T1000 (cell line): ENCODE measurements at places on chromosomes 6 and 20.

DNA sequence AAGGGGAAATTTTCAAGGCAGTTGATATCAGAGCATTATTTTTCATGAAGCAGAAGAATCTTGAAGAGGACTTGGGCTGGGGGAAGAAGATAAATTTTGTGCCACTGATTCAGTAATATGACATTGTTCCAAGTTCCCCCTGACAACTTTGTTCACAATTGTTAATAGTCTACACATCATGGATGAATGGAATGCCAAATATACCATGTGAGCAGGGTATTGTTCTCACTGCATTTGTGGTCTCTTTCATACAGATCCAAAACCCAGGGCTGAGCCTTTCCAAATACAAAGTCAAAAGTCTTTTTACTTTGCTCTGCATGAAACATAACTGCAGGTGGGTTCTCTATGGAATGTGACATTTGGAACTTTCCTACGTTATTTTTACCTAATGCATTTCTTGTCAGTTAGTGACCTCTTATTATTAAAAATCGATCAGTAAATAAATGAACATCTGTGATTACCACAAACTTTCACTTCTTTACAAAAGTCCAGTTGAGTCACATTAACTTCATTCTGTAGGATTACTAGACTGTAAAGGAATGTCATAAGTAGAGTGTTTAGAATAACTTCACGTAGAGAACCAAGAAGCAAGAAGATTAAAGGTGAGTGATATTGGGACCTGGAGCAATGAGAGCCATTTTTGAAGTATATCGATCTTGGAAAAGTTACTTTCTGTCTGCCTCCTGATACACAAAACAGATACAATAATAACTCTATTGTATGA is 100.9 kb downstream of the RCAN2 start:
- DNase-seq = no peak

- DNase-seq = no peak
These were observed 128.0 kb upstream of the TNFAIP3 start for GRCh38 chr6:137738931-137739504.

DNA sequence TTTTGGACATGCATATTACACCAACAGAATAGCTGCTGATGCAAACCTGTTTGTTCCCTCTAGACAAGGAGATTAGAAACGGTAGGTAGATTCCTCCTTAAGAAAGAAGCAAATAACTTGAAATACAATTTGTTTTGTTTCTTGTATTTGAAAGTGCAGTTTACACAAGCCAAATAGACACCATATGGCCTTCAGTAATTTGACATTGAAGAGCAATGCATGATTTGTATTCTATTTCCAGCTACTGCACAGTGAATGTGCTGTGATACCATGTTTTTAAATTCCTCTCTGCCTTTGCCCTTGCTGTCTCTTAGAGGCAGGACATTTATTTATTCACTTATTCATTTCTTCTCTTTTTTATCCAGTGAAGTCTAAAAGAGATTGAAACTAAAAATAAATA is 31.9 kb upstream of the ANKEF1 start:
- no peak for DNase-seq

GRCh38 chr6:156710479-156710878 is 66.7 kb upstream of the ARID1B start:
- no peak for DNase-seq

DNA sequence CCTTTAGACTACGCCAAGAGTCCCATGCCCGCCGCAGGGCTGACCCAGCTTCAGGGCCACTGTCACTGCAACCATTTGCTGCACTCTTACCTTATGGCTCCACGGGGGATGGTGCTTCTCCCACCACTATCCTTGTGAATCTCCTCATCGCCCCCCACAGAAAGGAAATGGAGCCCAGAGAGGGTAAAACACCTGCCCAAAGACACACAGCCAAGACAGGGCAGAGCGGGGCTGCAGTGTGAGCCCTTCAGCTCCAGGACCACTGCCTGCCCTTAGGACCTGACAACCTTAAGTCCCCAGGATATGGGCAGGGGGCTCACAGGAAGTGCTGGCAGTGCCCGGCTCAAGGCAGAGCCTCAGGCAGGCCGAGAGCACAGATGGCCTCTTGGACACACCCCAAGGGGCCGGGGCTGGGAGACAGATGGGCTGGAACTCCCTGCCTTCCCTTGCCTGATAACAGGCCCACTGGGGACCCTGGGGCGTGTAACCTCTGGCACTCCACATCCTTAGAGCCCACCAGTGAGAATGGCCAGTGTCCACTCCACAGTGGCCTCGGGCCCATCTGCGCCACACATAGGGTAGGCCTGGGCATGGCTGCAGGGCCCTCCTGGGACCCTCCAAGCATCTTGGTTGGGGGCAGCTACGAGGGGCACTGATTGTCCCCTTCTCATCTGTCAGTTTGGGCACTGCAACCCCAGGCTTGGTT is 265.2 kb downstream of the TAF4 start:
- no peak for DNase-seq

DNA sequence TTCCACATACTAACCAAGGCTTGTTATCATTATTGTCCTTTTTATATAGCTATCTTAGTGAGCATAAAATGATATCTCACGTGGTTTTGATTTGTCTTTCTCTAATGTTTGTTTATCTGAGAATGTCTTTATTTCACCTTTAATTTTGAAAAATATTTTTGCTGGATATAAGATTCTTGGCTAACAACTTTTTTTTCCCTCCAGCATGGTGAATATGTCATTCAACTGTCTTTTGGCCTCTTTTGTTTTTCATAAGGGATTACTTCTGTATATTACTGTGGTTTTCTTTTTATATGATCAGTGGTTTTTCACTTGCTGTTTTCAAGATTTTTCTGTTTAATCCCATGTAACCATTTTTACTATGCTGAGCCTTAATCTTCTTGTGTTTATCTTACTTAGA is 141.0 kb downstream of the GRM1 start:
- no peak for DNase-seq

DNA sequence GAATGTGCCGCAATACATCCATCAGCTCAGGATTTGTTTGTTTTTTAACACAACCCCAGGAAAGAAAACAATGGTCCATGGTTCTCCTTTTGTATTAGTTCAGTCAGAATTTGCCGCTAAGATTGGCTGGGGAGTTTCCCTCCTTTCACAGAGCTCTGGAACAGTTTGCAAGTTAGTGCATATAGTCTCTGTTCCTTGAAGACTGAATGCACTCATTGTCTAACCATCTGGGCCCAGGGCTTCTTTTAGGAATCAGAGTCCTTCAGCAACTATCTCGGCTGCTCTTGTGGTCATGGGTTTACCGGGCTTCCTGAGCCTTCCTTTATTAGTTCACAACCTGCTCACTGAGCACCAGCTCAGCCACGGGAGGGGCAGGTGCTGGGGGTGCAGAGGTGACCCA is 121.3 kb downstream of the SLC23A2 start:
- DNase-seq = no peak

GRCh38 chr6:125790358-125791150 is at the start of gene NCOA7:
Gene NCOA7, plus strand, starts transcription at chr6:125790960. Its CDS starts 24,395 bp downstream, at chr6:125815355.
- DNase-seq = peak; percentile 40

- no peak for DNase-seq
These were observed 11.5 kb downstream of the WFDC3 start for GRCh38 chr20:45780159-45780558.

GRCh38 chr20:58565461-58566175 is 50.4 kb upstream of the APCDD1L start:
- no peak for DNase-seq

DNA sequence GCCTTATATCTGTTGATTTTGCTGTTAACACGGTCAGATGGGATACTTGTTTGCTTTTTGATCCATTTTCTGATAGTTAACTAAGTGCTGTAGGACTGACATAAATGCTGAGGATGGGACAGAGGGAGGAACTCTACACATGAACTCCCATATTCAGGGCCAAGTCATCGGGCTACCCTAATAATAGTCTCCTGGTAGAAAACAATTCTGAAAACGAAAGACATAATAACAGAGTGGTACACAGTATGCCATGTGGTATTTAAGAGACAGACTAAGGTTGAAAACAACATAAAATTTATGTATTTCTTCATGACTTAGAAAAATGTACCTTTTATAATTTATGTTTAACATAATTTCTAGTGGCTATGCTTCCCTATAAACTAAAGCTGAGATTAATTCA is 12.0 kb downstream of the ID4 start:
- no peak for DNase-seq

GRCh38 chr20:33979094-33979493 is 14.6 kb upstream of the RALY start:
- DNase-seq = no peak
